Stimulated activated CD4-positive, alpha-beta T cell treated with anti-CD3 and anti-CD28 coated beads, Interleukin-4, amount 100 ng/mL, for 4 hours (primary cell): ENCODE measurements at places on chromosomes 4 and X.

DNA sequence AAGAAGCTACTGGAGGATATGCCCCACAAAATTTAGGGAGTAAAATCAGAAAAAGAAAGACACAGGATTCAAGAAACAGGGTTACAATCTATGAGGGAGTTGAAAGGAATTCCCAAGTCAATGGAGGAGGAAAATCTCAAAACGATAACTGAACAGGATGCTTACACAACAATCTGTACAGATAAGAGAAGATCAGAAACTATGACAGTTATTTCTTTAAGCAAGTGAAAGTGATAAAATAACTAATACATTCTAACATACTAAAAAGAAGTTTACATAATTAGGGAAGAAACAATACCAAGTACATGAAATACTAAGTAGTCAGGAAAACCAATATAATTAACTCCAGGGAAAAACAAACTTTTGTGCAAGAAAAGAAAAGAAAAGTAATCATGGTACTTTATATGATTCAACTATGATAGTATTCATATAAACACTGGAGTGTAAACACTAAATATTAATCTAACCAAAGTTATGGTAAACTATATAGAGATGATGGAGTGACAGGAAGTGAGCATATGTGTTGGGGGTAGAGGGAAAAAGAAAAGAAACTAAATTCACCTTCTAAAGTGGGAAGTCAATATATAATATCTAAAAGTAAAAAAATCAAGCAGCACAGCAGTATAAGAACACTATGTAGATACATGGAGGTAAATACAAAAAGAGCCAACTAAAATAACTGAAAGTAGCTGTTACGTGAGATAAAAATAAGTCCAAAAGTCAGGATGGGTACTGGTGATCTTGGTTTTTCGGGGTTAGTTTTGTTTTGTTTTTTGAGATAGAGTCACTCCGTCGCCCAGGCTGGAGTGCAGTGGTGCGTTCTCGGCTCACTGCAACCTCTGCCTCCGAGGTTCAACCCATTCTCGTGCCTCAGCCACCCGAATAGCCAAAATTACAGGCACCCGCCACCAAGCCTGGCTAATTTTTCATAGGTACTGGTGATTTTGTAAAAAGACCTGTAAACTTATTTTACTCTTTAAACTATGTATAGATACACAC lies 99.3 kb downstream of the TEX11 start:
- no peak for DNase-seq

DNA sequence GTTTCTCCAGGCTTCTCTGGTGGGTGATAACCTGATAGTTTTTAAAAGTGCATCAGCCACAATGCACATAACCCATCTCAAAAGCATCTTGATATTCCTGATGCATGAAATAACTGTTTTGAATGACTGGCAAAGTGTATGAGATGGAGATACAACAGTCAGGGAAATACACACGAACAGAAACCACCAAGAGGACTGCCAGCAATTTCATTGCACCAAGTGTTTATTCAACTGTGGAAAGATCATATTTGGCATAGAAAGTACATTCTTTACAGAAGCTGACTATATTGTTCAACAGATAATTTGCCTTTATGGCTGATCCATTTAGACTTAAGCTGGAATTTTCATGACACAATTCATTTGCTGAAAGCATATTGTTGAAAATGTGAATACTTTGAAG lies 139.5 kb downstream of the SLIT2 start:
- DNase-seq, result no peak

- no peak for DNase-seq
Measured at GRCh38 chr4:83255584-83255983, 29.0 kb downstream of the COQ2 start.

GRCh38 chr4:129261584-129261983 lies 165.6 kb downstream of the C4orf33 start:
- no peak for DNase-seq

DNA sequence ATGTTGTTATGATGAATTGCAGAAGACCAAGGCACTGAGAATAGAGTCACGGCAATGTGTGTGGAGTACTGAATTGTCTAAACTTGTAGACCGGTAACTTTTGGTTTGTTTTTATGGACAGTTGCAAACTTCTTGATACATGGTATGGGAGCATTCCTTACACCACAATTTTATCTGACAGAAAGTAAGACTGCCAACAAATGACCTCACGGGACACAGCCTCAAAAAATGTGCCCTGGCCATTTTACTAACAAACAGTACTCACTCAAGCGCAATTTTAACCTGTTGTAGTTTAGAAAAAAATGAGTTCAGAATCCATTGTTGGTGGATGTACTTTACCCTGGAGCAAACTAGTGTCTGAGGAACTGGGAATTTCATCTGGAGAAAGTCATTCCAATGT lies 321.2 kb downstream of the CAMK2D start:
- no peak for DNase-seq

- DNase-seq, result no peak
Measured at GRCh38 chr4:94370533-94371254, 28.1 kb upstream of the HPGDS start.

- DNase-seq, result no peak
Measured at GRCh38 chr4:5824635-5825034, 68.3 kb downstream of the CRMP1 start.

DNA sequence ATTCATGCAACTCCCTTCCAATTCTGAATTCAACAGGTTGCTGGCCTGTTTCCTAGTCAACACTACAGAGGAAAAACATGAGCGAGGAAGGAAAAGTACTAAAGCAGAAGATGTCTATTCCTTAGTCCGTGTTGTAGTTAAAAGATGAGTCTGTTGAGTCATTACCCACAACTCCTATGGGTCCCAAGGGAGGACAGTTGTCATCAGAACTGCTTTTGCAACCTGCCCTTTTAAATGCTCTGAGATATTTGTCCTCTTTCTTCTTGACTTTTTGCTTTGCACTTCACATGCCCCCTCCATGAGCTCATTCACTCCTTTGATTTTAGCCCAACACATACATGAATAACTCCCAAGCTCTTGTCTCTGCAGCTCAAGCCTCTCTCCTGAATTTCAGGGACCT lies 119.2 kb downstream of the CORIN start:
- no peak for DNase-seq

DNA sequence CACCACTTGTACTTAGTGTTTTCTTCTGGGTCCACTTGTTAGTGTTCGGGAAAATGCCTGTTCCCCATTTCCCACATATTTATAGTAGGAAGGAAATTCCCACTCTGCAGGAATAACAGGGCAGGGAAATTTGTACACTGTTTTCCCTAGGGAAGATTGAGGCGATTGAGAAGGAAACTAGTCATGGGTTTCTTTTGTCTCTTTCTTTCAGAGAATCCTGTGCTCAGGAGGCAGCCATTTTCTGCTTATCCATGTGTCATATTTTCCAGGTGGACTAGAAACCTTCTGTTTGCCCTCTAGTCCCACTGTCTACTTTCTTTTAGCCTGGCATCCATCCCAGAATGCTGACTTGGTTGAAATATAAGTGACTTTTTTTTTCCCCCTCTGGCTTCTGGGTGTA lies 299.1 kb upstream of the ANKRD50 start:
- DNase-seq, result no peak

DNA sequence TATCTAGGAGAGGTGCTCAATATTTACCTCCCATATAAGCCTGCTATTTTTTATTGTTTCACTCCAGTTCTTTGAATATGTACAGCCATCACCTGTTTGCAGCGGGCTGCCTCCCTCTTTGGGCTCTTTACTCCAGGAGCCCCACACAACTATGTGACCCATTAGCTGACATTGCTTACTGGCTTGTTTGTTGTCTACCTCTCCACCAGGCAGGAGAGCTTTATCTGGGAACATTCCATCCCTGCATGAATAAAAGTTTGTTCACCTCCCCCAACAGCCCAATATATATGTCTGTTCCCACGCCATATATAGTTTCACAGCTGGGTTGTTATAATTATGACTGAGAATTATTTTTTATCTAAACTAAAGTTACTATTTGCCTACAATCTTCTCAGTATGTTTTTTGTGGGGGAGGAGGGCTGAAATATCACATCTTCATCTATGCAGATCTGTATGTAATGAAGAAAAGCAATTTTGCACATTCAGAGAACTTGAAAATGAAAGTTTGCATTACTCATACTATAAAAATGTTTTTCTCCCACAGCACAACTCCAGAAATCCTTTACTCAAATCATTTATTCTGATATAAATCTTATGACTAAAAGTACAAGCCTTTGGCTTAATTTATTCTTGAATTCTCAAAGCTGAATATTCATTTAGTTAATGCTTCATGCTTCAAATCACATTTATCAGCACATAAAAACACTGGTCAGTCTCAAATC lies 61.2 kb upstream of the DAPP1 start:
- DNase-seq, result no peak

- no peak for DNase-seq
Measured at GRCh38 chr4:21769404-21770147, 179.0 kb downstream of the KCNIP4 start.

GRCh38 chr4:82553020-82553419 lies 8.8 kb downstream of the TMEM150C start:
- no peak for DNase-seq

DNA sequence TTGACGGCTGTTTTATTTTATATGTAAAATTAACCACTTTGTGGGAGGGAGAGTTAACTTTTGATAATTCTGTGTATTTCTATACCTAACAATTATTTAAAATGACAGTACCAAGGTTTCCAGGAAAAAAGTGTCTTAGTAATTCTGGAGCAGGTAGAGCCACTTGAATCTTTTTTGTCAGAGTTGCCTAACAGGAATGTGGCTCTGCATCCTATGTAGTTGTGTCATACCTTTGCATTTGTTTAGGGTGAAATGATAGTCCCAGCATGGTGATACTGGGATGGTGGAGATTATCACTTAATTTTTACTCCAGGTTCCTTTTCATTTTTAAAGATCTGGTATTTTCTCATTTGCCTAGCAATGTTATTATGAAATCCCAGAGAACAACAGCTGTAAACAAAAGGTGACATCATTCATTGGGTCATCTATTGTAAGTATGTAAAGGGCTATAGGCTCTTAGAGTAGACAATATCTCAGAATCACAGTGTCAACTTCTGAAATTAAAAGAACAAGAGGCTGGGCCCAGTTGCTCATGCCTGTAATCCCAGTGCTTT lies 9.6 kb downstream of the SGMS2 start:
- DNase-seq, result no peak

GRCh38 chrX:15469613-15470012 lies 23.5 kb downstream of the PIR start:
- no peak for DNase-seq

DNA sequence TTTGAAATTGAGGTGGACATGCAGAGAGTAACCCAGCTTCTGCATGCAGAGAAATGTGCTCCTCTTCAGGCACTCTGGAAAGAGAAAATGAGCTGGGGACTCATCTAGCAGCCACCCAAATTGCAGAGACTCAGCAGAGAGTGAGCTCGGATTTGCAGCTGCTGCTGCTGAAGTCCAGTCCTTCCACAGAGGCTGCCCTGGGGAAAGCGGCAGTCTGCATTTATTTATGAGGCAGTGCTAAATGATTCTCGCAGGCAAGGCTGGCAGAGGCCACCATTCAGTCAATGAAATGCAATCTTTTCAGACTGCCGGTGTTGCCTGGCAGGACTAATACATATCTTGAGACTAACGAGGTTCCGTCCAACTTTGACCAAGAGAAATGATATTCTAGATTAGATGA lies 404.8 kb downstream of the NLGN4X start:
- DNase-seq, result no peak

- DNase-seq, result no peak
Measured at GRCh38 chrX:40891798-40892197, 156.5 kb upstream of the MED14 start.

DNA sequence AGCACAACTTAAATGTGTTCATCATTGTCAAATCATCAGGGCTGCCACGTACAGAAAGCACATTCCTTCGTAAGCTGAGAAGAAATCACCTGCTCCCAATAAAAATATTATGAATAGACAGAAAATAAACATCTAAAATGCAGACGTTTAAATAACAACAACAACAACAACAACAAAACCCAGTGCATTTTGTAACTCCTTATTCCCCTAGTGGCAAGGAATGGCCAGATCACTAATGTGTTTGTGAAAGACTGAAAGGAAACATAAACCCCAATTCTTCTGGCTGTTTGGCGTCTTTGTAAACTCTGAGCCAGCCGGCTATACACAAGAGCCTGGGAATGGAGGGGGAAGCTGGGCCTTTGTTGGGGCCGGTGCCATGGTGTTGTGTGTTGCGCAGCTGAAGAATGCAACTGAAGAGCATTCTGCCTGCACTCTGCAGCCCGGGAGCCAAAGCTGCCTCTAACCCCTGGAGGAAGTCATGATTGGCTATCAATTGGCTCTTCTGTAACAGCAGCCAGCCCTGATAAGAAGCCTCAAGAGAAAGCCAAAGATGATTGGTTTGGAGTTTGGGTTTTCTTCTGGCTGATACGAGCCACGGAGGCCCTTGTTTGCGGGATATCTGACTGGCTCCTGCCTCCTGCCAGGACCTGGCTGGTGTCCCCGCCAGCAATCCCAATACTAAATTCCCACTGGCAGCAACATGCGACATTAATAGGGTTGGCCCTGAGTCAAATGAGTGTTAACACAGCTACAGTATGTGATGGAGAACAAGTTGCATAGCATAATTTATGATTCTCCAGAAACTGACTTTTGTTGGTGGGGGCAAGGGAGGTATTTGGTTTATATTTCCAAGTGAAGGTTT lies 89.7 kb upstream of the TFDP3 start:
- DNase-seq, result no peak

GRCh38 chr4:128684016-128684415 lies 125.5 kb upstream of the JADE1 start:
- no peak for DNase-seq

- DNase-seq, result no peak
Measured at GRCh38 chr4:84914686-84915395, 51.6 kb downstream of the WDFY3 start.

- no peak for DNase-seq
Measured at GRCh38 chr4:141220271-141220670, 424 bp upstream of the ZNF330 start.

DNA sequence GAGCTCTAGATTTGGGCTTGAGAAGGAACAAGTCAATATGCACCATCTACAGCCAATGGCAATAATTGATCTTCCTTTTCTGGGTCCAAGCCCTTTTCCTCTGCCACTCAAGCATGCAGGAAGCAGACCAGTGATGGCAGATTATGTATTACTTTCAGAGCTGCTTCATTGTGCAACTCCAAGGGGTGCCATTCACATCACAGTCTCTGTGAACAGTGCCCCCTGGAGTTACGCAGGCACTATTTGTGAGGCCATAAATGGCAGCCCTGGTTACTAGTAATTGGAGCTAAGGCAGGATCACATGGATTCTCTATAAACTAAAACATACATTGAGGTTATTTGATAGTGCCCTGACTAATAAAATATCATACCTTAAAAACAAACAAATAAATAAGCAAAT lies 313.4 kb upstream of the SLC7A11 start:
- DNase-seq, result no peak

DNA sequence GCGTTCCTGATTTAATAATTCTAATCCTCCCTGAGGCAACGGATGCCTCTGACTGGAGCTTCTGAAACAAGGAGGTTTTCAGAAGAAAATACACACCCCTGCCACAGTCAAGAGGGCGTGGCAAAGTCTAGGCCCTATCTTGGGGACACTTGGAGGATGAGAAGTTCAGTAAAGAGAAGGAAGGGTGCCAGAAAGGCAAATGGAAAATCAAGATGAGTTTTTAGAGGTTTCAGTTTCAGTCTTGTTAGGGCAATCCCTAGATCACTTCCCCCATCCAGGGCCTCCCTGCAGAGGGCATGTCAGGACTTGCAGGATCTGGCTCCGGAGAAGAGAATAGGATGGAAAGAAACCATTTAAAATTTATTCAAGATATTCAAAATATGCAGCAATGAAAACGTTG lies 28.5 kb upstream of the FGF2 start:
- DNase-seq, result no peak

GRCh38 chr4:40322811-40323210 lies 12.3 kb upstream of the CHRNA9 start:
- DNase-seq, result no peak
